ENCODE measurements at places on chromosomes 7 and 10.
A peak's percentile ranks its signal among the peaks of the same experiment; 100 is the strongest.

GRCh38 chr10:23148214-23148613, 43.9 kb upstream of the PTF1A start:
- no peak for DNase-seq

GRCh38 chr7:54837168-54837567, 78.2 kb upstream of the SEC61G start:
- no peak for DNase-seq

DNA sequence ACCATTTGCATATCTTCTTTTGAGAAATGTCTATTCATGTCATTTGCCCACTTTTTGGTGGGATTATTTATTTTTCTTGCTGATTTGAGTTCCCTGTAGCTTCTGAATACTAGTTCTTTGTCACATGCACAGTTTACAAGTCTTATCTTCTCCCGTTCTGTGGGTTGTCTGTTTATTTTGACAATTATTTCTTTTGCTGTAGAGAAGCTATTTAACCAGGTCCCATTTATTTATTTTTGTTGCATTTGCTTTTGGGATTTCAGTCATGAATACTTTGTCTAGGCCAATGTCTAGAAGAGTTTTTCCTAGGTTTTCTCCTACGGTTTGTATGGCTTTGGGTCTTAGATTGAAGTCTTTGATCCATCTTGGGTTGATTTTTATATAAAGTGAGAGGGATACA, 32.9 kb downstream of the GPR22 start:
- no peak for DNase-seq

GRCh38 chr10:131982185-131982756, 548 bp upstream of the BNIP3 start:
- no peak for DNase-seq

- peak; percentile 80 for DNase-seq
Observed at GRCh38 chr7:27160546-27161213, 4.2 kb upstream of the HOXA7 start.

- no peak for DNase-seq
Observed at GRCh38 chr7:142822714-142823113, 32.2 kb upstream of the EPHB6 start.

DNA sequence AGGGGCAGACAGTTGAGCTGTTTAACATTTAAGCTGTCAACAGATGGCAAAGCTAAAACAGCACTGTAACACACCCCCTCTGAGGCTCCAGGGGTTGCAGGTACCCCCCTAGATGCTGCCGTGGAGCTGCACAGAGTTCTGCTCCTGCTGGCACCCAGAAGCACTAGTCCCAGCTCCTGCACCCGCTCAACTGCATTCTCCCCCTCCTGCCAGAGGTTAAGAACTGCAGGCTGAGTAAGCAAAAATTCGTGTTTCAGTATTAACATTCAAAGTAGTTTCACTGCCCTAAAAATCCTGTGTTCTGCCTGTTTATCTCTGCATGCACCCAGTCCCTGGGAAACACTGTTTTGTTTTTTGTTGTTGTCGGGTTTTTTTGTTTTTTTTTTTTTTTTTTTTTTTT, 790.8 kb upstream of the KCND2 start:
- no peak for DNase-seq
